RPMI7951 (cell line): ENCODE measurements at places on chromosomes 7 and 10. TPM values are rescaled to one million over a fixed set of nuclear protein-coding genes. Genes with fewer than 3 reads are reported as not detected.

DNA sequence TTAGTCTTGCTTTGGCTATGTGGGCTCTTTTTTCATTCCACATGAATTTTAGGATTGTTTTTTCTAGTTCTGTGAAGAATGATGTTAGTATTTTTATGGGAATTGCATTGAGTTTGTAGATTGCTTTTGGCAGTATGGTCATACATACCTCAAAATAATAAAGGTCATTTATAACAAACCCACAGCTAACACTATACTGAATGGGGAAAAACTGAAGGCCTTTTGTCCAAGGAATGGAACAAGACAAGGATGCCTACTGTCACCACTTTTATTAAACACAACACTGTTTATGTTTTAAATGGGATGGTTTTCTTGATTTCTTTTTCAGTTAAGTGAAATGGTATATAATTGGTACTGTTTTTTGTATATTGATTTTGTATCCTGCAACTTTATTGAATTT, 84.3 kb downstream of the CCDC7 start:
- no peak for DNase-seq

DNA sequence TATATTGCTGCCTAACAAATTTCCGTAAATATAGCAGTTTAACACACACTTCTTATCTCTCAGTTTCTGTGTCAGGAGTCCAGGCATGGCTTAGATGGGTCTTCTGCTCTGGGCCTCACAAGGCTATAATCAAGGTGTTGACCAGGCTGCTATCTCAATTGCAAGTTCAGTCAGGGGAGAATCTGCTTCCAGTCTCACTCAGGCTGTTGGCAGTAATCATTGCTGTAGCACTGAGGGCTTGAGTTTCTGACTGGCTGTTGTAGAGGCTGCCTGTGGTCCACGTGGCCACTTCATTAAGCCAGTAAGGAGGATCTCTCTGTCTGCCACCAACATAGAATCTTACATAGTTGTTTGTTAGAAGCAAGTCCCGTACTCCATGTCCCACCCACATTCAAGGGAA, 138.4 kb downstream of the ST7 start:
- DNase-seq: peak; percentile 15

GRCh38 chr10:88618496-88618895, 31.9 kb downstream of the LIPJ start:
- no peak for DNase-seq

DNA sequence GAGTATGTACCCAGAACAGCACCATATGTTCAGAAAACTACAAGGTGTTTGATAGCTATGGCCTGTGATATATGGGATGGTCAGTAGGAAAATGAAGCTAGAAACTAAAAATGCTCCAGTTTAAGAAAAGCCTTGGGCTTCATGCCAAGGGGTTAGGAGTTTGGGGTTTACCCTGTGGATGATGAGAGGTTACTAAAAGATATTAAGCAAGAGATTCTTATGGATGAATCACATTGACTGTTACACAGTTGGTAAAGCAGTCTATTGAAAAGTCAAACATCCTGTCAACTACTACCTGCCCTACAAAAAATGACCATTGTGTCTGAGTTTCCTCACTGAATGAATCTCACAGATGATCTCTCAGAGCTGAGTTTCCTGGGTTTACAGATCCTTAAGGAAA, 166.2 kb upstream of the INHBA start:
- DNase-seq: peak; percentile 74

DNA sequence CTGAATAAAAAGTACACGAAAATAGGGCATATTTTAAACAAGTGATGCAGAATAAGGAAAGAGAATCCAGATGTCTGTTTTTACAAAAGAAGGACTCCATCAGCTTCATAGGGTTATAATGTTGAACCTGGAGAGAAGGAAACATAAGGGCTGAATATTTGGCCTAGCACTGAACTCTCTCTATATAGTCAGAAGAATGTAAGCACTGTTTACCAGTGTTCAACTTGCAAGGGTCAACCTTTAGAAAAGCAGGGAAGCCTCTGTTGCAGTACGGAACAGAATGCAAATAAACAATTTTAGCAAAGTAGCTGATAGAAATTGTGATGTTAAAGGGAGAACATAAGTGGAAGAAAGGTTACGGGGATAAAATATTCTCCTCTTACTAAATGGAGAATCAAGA, 16.2 kb downstream of the CDK6 start:
- no peak for DNase-seq

The HKDC1 gene
- 3.9 and 7.6 TPM in 2 replicates for total RNA-seq

The PLEKHS1 gene
- total RNA-seq: 0.29 and 0.84 TPM in 2 replicates
